H9 (cell line): ENCODE measurements at places on chromosomes 11 and 22. TPM values are rescaled to one million over a fixed set of nuclear protein-coding genes. Genes with fewer than 3 reads are reported as not detected.

CCDC116 gene
- total RNA-seq = 0.22 and 0.63 TPM in 2 replicates

GRCh38 chr11:73961321-73961720, 10.5 kb downstream of the DNAJB13 start:
- no peaks in the 10 kb centered on the region for H3K27me3 ChIP-seq
- no peaks in the 10 kb centered on the region for H3K4me1 ChIP-seq
- DNase-seq = no peak
- no peaks in the 10 kb centered on the region for H3K36me3 ChIP-seq
- no peak overlapping the region for H3K27ac ChIP-seq

GRCh38 chr11:120597250-120598215, 86.0 kb downstream of the GRIK4 start:
- no peaks in the 10 kb centered on the region; the same call in 1 of the 2 replicates for H3K4me1 ChIP-seq
- no peak overlapping the region for H3K4me3 ChIP-seq
- peaks cover 4% of the 10 kb centered on the region; the same call in 1 of the 2 replicates for H3K36me3 ChIP-seq
- DNase-seq = no peak

DNA sequence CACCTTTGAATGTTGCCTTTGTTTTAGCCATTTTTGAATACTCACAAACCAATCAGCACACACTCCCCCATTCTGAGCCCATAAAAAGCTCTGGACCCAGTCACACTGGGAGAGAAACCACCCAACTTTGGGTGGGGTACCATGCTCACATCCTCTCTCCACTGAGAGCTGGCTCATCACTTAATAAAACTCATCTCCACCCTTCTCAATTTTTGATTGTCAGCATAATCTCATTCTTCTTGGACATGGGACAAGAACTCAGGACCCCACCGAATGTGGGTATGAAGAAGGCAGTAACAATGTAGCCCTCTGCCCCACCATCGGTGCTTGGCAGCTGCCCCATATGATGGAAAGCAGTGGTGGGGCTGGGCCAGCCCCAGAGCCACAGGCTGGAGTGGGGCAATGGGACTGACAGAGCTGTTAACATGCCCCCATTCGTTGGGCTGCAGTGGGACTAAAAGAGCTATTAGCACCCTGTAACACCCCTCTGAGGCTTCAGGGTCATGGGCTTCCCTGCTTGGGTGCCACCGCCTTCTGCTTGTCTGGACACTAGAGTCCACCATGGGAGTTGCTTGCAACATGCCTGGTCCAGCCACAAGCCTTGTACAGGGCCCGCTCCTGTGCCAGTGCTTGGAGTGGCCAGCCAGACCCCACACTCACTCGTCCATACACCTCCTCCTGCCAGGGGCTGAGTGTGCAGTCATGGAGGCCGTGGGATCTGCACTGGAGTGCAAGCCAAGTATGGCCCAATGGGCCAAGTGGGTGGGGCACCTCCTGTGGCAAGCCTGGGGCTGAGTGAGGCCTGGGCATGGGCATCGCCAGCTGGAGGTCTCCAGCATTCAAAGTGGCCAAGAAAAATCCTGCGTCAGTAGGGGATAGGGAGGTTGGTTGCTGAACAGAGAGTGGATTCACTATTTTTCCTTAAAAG, 471.1 kb downstream of the TBC1D22A start:
- H3K4me1 ChIP-seq = no peaks in the 10 kb centered on the region
- peaks cover 4% of the 10 kb centered on the region; the same call in 2 of the 3 replicates for H3K36me3 ChIP-seq
- no peaks in the 10 kb centered on the region for H3K27me3 ChIP-seq
- H3K4me3 ChIP-seq = no peak overlapping the region
- H3K27ac ChIP-seq = no peak overlapping the region
